ENCODE measurements at places on chromosomes 3 and 15.

DNA sequence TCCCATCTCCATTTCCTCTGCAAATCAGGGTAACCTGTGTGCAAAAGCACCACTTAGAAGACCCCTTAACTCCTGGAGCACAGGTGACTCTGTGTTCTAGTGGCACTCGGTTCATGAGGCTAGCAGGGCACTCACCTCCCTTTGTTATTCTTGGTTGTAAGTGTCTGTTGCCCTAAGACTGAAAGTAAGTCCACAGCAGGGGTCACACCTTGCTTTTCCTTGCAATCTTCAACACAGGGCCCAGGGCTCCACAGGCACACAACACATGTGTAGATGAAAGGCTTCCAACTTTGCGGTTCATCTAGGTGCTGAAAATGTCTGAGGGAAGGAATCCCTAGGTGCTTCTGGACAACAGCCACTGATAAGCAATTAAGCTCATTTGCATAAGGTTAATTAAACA, 2.9 kb downstream of the RNU6-1 start:
- DNase-seq, result no peak

GRCh38 chr15:41915255-41915994, 21.6 kb upstream of the SPTBN5 start:
- DNase-seq, result no peak

DNA sequence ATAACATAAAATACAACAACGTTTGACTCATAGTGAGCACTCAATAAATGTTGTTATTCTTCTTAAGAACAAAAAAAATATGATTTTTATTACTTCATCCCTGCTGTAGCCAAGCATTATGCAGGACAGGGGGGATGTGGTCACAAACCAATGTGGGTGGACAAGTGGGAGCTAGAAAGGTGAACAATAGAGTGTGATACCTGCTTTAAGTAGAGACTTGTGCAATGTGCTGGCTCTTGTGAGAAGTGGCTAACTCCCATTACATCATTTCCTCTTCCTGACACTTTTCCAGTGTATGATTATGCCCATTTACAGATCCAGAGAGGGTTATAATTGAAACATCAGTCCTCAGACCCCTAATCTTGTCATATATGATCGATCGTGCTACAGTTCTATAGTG, 193.6 kb downstream of the UBE2E2 start:
- DNase-seq, result no peak

DNA sequence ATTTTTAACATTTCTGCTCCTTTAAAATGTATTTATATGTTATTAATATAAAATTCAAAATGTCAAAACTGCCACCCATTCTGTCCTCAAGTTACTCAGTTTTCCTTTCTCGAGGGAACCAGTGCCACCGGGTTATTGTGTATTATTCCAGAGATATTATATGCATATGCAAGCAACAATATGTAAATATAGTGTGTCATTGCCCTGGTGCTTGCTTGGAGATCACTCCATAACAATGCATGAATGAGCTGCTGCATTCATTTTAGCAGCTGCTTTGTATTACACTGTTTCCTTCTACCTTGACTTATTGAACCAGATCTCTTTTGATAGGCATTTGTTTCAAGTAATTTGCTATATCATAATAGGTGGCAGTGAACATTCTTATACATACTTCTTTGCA, 509.1 kb downstream of the MCTP2 start:
- no peak for DNase-seq

DNA sequence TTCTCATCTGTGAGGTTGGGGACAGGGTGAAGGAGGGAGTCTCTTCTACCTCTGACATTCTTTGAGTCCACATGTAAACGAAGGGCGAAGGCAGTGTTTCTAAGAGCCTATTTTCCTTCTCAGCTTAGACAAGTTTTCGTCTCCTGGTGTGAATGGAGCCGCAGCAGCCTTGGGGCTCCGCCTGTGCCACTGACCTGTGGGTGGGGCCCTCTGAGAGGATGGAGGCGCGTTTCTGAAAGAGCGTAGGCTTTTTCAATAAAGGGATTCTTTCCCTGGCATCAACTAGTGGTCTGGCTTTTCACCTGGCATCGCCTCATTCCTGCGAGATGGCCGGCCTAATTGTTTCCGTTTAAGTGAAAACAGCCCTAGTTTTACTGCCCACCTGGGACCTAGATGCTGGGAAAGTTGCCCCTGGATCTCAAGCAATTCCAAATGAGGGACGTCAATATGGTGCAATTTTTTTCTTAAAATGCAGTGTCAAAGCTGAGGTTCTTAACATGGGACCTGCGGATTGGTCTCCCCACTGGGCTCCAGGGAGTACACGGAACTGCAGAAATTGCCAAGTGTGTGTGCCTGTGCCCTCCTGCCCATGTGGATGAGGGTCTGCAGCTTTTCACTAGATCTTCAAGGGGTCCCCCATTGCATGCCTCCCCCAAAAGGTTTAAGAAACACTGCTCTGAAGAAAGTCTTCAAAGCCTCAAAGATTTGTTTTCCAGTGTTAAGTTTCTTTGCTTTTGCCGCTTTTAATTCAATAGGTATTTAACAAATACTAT, 958 bp downstream of the GLDN start:
- DNase-seq, result no peak

DNA sequence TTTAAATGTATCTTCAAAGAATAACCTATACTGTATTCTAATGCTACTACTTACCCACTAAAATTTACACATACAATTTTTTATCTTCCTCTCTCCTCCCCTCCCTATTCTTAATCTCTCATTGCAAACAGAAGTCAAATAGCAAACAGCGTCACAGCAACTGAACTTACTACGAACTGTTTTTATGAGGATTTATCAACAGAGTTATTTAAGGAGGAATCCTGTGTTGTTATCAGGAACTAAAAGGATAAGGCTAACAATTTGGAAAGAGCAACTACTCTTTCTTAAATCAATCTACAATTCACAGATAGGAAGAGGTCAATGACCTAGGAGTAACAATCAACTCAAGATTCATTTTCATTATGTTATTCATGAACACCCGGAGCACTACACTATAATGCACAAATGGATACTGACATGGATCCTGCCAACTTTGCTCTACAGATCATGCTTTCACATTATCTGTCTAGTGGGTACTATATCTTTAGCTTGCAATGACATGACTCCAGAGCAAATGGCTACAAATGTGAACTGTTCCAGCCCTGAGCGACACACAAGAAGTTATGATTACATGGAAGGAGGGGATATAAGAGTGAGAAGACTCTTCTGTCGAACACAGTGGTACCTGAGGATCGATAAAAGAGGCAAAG, 984 bp downstream of the FGF7 start:
- no peak for DNase-seq

DNA sequence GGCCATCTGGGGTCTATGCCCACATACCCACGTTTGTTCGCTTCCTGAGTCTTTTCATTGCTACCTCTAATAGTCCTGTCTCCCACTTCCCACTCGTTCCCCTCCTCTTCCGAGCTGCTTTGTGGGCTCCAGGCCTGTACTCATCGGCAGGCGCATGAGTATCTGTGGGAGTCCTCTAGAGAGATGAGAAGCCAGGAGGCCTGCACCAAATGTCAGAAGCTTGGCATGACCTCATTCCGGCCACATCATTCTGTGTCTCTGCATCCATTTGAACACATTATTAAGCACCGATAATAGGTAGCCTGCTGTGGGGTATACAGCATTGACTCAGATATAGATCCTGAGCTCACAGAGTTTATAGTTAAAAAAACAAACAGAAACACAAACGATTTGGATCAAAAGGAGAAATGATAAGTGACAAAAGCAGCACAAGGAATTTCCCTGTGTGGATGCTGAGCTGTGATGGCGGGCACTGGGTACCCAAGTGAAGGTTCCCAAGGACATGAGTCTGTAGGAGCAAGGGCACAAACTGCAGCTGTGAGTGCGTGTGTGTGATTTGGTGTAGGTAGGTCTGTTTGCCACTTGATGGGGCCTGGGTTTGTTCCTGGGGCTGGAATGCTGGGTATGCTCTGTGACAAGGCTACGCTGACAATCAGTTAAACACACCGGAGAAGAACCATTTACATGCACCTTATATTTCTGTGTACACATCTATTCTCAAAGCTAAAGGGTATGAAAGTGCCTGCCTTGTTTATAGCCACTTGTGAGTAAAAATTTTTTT, 35.9 kb downstream of the NR1I2 start:
- no peak for DNase-seq

- DNase-seq, result no peak
Measured at GRCh38 chr3:74633021-74633420, 18.6 kb upstream of the CNTN3 start.

- no peak for DNase-seq
Measured at GRCh38 chr3:83230841-83231240, 1469.4 kb upstream of the GBE1 start.

GRCh38 chr15:62903437-62903836, 139.1 kb upstream of the TPM1 start:
- no peak for DNase-seq

DNA sequence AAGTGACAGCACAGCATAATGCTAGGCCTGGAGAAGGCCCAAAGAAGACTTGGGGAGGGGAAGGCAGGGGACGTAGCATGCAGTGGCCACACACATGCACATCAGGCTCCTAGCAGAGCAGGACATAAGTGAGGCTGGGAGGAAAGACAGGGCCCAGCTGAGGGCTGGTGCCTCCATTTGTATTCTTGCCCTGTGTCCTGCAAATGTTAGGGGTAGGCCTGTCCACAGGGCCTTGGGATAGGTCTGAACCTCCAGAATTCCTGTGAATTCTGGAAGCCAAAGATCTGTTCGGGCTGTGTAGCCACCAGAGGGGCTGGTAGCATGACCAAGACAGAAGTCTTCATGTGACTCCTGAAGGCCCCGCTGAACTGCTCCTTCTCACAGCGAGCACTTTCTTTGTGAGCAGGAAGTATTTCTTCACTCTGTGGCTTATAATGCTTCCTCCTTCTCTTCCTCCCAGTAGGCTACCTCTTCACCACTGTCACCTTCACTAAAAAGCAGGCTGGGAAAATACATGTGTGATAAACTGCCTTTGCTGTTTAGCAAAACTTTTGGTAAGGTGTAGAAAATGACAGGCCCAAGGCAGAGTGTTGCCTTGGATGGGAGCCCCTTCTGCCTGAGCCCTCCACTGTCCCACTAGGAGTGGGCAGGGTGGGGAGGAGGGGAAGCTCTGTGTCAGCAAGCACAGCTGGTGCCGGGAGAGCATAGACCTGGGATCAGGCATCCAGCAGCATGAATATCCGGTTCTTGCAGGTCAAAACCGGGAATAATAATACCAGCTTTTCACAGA, 8.4 kb downstream of the CERS3 start:
- DNase-seq, result no peak

GRCh38 chr15:78291052-78291451, 8.4 kb downstream of the SKIC8 start:
- DNase-seq, result no peak

DNA sequence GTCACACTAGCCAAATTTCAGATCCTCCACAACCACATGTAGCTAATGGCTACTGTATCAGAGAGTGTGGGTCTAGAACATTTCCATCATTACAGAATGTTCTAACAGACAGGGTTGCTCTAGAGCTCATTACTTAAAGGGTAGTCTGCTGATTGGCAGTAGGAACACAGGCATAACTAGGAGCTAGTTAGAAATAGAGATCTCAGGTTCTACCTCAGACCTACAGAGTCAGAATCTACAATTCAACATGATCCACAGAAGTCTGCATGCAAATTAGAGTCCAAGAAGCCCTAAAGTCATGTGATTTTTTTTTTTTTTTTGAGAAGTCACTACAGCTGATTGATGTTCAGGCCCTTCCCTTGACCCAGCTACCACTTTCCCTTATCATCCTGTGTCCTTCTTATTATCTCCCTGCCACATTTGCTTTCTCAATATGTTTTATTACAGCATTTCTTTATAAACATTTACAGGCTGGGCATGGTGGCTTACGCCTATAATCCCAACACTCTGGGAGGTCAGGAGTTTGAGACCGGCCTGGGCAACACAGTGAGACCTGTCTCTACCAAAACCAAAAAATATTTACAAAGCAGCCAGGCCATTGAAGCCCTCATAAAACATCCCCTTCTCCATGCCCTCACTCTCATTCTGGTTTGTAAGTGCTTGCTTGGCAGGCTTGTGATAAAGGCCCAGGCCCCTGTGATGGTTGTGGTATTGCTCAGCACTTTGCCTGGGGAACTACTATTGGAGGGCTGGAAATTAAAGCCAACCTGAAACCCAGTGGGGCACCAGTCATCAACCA, 3.8 kb upstream of the ABHD5 start:
- no peak for DNase-seq

DNA sequence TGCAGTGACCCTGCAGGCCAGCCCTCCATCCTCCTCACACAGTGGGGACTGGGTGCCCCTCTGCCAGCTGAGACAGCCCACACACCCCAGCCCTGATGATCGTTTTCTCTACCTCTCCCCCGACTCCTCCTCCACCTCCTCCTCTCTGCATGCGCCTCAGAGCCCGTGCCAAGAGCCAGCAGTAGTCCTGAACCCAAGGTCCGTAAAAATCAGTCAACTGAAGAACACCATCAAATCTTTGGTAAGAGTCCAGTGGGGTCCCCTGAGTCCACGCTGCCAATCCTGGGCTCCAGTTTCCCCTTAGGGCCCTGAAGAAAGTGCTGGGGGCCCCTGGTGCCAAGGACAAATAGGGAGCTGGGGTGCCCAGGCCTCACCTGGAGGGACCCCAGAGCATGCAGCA, 109.3 kb upstream of the FAN1 start:
- DNase-seq, result no peak

Data from skeletal muscle cell (primary cell).